ENCODE measurements at places on chromosomes 2 and 18.

GRCh38 chr18:10926621-10927161 lies 222.7 kb downstream of the PIEZO2 start:
- no peak for DNase-seq

DNA sequence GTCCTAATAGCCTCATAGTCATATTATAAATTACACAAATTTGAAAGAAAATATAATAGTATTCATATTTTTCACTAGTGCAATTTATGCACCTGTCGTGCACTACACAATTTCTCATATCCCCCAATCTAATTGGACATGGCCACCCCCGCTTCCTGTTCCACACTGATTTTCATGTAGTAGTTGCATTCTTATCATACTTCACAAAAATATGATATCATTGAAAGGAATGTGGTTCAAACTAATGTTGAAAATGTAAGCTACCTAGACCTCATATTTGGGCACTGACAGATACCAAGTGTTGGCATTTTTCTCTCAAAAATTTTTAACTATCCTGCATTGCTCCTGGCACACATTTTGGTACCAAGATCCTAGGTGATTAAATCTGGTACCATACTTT lies 985.5 kb upstream of the POU3F3 start:
- no peak for DNase-seq

DNA sequence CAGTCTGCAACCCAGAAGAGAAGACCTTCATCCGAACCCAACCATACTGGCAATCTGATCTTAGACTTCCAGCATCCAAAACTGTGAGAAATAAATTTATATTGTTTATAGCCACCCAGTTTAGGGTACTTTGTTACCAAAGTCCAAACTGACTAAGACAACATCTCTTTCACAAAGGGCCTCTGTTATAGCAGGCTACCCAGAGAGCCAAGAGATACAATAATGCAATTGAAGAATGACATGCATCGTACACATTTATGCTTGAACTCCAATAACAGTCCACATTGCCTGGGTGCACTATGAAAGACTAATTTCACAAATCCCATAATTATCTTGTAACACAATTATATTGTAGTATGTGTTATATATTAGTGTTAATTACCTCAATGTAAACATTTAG lies 39.1 kb upstream of the ANKRD44 start:
- no peak for DNase-seq

DNA sequence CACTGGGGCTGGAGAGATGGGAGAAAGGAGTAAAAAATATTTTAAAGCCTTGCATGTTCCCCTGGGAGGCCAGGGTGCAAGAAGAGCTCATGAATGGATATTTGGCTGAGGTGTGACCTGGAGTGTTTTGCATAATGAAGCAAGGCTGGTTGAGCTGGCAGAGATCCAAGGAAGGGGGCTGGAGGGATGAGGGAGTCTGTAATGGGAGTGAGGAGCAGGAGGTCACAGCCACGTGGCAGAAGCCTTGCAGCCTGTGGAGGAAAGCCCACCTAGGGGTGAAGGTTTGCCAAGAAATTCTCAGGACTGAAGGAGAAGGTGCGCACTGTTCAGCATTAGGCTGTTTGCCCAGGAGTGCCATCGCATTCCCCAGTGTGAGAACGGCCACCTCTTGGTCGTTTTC lies 40.3 kb upstream of the ATP8B1 start:
- no peak for DNase-seq

DNA sequence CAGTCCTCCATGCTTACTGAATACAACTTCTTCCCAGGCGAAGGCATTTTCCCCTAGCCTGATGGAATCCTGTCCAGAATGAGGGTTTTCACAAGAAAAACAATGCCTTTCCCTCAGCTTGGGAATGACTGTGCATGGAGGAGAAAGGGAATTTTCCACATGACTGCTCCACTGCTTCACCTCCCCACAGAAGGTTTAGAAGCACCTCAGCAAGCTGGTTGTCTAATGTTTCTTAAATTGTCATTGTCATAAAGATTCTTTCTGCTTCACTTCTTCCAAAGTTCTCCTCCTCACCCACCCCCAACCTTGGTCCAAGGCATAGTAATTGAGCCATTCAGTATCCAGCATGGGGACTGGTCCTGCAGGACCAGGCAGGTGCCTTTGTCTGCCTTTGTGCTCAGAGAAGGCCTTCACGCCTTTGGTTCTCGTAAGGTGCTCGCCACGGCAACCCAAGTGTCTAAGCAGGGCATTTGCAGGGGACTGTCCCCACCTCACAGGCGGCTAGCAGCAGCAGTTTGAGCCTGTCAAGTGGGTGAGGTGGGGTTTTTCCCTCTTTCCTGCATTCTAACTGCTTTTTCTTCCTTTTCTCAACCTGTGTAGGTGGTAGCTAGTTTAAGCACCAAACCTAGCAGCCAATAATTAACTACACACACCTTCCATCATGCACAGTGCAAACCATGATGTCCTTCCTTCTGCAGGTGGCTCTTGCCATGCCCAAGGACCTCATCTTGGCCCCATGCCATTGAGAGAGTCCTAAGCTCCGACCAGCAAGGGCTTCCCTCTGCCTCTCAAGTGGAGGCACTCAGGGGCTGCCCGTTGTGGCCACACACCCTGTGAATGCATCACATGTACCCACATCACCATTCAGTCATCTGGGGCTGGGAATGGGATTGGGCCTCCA lies 65.7 kb upstream of the BCL2L11 start:
- no peak for DNase-seq

- DNase-seq, result no peak
These were observed 67.3 kb upstream of the SPOPL start for GRCh38 chr2:138433995-138434951.

GRCh38 chr18:22368021-22368420 lies 49.7 kb downstream of the CTAGE1 start:
- no peak for DNase-seq

DNA sequence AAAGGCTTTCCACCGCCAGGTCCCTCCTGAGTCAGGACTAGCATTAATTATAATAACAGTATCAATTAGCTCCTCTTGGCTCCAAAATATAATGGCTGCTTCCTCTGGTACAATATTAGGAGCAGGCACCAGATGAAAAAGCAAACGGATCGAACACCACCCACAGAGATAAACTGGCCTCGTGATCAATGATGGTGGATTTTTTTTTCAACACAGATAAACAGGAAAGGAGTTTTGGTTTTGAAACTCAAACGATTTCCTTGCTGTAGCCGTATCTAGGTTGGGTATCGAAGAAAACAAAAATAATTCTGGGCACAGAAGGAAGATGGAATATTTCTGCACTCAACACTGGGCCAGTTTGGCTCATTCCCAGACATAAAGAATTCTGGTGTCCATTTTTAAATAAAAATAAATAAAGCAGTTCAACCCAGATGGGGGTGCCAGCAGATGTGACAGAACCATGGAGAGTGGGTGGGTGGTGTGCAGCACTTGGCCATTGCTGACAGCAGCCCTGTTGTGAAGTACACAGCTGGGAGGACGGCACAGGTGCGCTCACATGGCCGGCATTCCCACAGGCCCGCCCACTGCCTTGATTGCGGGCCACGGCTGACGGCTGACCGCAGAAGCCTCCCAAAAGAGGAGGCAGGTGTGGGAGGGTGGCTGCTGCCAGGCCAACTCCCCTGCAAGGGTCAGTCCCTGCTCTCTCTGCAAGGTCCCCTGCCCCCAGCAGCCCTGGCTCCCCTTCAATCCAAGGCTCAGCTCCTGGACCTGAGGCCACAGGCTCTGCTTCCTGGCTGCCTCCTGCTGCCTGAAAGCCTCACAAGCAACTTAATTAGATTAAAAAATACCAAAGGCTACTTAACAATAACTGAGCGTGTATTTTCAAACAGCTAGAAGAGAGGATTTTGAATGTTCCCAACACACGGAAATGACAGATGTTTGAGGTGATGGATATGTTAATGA lies 351.9 kb upstream of the ID2 start:
- DNase-seq, result no peak

GRCh38 chr2:25740810-25741381 lies 67.5 kb upstream of the DTNB start:
- DNase-seq, result peak; percentile 60

- peak; percentile 78 for DNase-seq
These were observed 1.2 kb upstream of the CHMP1B start for GRCh38 chr18:11849841-11850634.

- no peak for DNase-seq
These were observed 51.1 kb downstream of the PAPOLG start for GRCh38 chr2:60806988-60807681.

- DNase-seq, result no peak
These were observed 56.3 kb downstream of the MARCHF4 start for GRCh38 chr2:216315802-216316603.

DNA sequence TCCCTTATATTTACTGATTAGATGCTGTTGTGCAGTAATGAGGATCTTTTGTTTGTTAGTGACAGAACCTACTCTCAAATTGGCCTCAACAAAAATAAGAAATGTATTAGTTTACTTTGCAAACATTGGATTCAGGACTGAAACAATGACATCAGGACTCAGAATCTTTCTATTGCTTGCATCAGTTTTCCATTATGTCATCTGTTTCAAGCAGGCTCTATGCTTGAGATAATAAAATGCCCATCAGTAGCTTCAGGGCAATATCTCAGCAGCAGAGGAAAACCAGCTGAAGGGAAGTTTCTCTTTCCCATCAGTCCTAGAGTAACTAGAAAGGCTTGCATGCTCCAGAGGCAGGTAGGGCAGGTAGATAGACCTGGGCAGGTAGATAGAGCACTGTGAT lies 375.5 kb upstream of the SLC8A1 start:
- no peak for DNase-seq

DNA sequence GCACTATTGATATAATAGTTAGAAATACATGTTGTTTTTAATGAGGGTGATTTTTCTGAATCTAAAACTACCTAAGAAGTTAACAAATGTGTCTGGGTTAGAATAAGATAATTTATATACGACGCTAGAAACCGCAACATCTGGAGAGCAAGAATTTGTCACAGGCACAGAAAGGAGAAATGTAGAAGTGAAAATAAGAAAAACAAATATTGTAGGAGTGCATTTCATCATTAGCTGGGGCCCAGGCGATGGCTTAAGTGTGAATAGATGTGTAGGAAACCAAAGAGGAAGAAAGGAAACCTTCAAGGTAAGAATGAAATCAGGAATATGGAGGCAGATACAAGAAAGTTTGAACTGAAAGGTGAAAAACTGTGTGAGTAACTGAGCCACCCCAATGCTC lies 90.3 kb downstream of the LRP2 start:
- DNase-seq, result no peak

DNA sequence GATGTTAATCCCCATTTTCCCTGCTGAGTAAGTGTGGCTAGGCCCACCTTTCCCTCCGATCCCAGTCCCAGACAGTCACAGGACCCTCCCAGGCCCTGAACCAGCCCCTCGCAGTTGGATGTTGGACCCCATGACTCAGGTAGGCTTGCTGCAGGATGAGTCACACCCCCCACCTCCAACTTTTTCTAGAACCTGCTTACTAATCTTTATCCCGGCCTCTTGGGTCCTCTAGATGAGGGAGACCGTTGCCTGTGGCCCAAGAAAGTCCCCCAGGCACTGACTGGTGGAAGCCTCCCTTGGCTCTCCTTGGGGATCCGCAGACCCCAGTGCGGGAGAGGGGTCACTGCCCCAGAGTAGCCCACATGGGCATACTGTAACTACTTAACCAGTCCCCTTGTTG lies 98.5 kb downstream of the SMAD7 start:
- no peak for DNase-seq

GRCh38 chr2:230722207-230722885 lies 9.7 kb downstream of the CAB39 start:
- no peak for DNase-seq

GRCh38 chr2:38740851-38741731 lies 10.1 kb downstream of the SRSF7 start:
- DNase-seq, result peak; percentile 74

DNA sequence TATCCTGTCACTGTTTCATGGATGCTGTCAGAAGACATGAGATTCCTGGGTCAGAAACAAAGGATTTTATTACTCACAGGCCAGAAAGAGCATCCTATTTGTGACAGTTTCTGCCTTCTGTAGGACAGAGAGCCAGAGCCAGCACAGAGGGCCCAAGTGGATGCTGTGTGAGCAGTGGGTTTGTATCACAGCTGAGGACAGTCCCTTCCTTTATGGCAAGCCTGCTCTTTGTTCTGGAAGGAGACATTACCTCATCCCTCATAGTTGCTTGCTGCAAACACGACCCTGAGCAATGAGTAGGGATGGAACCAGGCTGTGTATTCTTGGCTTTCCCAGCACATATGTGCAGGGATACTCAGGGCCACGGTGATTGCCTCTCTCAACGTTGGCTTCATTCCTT lies 41.6 kb downstream of the ARHGEF4 start:
- no peak for DNase-seq

GRCh38 chr2:178477443-178478129 lies 814 bp downstream of the FKBP7 start:
- peak; percentile 30 for DNase-seq

- no peak for DNase-seq
These were observed 184.3 kb downstream of the RPIA start for GRCh38 chr2:88875736-88876135.

GRCh38 chr2:201157694-201158093 lies 25.2 kb upstream of the CASP10 start:
- DNase-seq, result no peak

- DNase-seq, result no peak
These were observed 178.3 kb upstream of the KLHL29 start for GRCh38 chr2:23206650-23207049.

DNA sequence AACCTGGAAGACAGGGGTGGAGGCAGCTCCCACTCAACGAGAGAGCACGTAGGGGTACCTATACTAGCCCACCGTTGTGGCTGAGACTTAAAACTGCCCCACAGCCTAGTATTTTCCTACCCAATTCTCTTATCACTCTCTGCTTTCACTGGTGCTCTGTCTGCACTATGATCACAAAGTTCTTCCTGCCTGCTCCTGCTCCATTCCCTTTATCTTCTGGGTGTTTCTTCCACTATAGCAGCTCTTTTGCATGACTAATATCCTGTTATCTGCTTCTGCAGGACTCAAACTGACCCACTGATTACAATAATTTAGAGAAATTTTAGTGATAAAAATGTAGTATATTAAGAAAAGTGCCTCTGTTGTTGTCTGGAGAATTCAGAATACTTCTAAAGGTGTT lies 184.8 kb downstream of the LRP1B start:
- DNase-seq, result no peak

GRCh38 chr2:208620487-208620978 lies 213.9 kb downstream of the PTH2R start:
- no peak for DNase-seq

GRCh38 chr2:86249579-86250391 lies 50.5 kb downstream of the MRPL35 start:
- DNase-seq, result peak; percentile 20

GRCh38 chr2:237298151-237299118 lies 115.5 kb downstream of the COL6A3 start:
- DNase-seq, result no peak

GRCh38 chr2:75416420-75417342 lies 144.1 kb downstream of the EVA1A start:
- no peak for DNase-seq

DNA sequence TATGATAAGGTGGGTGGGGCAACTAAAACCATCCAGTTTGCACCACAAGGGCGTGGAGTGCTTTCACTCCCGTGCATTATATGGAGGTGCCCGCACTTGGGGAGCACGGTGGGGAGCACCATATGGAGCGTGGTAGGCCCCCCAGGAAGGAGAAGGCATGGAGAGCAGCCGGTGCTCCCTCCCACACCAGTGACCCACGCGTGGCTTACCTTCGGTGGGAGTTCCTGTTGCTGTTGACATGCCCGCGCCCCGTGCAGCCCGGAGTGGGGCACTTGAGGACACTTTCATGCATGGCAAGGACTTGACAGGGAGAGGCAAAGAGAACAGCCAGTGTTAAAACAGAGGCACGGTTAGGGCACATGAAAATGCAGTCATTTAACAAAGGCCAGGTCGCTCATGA lies 167.5 kb upstream of the PXDN start:
- DNase-seq, result no peak
